ENCODE measurements at places on chromosomes 11 and 22.
A peak's percentile ranks its signal among the peaks of the same experiment; 100 is the strongest.

- no peak for DNase-seq
Measured at GRCh38 chr11:117914991-117915618, 14.1 kb downstream of the TMPRSS13 start.

DNA sequence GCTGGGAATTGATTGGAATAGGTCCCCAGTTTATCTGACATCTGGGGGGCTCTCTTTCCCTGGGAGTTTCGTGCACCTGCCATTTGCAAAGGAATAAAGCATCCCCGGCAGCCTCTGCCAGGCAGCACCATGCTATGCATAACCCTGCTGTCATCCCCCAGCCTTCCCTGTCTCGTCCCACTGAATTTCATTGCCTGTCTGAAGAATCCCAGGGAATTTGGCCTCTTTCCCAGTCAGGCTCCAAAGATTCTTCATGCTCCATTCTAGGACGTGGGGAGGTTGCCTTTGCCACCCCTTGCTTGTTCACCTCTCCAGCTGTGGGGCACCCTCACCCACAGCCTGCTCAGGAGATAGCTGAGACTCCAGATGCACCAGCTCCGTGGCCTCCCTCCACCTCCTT is 195.1 kb upstream of the TBCEL start:
- DNase-seq: no peak

DNA sequence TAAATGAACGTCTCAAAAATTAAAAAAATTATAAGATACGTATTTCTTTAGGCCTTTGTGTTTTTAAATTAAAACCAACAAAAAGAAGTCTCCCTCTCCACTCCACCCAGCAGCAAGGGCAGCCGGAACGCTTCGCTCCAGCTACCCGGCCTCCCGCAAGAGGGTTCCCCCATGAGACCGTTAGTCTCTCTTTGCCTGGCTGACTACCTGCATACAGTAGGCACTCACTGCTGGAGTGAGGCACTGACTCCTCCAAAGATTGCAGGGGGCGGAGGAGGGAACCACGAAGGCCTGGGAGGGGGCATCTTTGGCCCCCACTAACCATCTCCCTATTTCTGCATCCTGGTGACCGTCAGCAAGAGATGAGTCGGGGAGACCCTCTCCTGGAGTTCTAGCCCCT is 10.1 kb downstream of the CBX6 start:
- DNase-seq: no peak

- DNase-seq: no peak
Measured at GRCh38 chr22:35802885-35803284, 85.2 kb downstream of the APOL5 start.

- DNase-seq: no peak
Measured at GRCh38 chr11:16338393-16338792, 18.0 kb downstream of the SOX6 start.

DNA sequence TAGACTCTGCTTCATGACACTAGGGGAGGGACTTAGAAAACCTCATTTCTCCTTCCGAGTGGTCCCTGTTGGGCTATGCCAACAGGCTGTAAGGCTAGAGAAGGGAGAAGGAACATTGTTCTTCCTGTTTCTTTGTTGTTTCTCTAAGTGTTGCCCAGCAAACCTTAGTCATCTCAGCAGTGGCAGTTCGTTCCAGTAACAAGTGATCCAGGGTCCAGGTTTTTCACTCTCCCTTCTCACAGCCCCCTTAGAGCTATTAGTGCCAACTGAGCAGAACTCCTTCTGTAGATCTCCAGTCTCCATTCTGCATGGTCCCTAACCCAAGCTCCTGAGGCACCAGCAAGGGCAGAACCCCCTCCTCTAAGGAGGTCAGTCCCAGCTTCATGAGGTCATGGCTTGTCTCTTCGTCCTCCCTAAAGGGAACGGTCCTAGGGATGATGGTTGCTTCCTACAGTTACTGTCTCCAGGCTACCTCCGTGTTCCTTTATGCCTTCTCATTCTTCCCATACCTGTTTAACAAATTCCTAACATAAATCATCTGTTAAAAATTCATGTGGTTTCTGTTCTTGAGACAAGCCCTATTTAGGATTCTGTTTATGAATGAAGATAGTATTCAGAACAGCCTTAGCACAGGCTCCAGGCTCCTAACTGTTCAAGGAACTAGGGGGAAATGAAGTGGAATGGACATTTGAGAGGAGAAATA is 168.6 kb upstream of the UBASH3B start:
- DNase-seq: no peak

GRCh38 chr11:48104568-48104924 is 112.1 kb upstream of the OR4B1 start:
- DNase-seq: no peak

DNA sequence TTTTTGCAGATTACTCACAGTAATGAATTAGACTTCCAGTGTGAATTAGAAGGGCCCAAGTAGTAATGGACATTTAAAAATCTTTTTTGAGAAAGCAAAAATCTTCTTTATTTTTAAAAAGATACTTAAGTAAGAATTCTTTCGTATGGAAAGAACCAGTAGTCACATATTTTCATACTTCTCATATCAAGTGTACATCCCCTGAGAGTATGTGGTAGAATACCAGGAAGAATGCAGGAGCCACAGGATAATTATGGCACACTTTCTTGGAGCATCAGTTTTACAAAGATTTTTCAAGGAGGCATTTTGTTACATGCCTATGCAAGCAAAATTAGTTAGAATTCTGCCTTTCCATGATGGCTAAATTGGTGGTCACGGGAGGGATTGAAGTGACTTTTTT is 28.1 kb downstream of the POLD3 start:
- DNase-seq: no peak

DNA sequence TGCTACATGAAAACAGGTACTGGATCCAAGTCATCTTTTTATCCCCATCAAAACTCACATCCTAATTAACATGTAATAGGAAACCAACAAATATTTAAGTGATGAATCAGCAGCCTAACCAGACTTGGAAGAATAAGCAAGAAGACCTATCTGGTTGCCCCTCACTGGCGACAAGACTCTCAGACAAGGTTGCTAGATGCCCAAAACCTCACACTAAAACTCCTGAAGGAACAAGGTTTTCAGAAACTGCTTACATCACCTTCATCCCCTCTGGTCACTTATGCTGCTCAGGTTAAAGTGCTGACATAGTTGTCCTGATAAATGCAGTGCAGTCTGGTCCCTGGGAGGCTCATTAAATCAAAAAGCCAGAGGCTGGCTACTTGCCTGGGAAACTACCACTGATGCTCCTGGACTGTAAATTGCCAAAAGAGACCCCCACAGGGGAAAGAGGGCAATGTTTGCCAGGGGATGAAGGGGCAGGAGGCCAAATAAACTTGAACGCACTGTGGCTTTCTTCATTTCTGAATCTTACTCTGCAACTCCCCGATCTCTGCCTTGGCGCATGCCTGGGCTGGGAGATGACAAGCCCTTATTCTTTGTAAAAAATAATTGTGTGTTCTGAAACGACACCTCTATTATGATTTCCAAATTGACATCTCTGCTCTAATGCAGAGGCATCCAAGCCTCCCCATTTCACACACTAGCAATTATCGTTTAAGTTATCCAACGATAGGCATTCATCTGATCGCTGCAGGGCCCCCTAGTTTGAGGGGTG is 72.7 kb downstream of the AMBRA1 start:
- peak; percentile 55 for DNase-seq

DNA sequence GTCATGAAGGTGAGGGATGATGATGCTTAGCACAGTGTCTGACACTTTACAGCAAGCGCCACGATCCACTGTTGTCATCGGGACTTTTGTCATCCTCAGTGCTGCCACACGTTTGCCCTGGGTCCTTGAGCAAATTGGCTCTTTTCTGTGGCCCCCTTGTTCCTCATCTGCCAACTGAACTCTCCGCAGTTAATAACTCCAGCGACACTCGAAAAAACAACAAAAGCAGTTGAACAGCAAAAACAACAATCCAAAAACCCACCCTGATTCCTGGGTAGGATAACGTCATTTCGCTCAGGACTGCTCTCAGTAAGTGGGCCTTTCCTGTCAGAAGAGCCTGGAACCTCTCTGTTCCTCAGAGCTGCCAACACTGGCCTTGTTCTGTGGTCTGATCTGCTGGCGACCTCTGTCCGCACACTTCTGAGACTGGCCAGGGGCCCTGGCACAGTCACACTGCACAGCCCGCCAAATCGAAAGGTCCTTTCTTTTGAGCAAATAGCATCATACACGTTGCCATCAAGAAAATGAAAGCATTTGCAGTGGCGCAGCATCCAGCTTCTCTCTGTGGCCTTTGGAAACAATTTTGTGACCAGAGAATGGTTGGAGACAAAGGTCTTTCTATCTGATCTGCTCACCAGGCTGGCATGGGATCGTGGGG is 79.9 kb upstream of the SYT13 start:
- DNase-seq: no peak

- DNase-seq: no peak
Measured at GRCh38 chr11:34719303-34719848, 98.5 kb downstream of the EHF start.

- no peak for DNase-seq
Measured at GRCh38 chr11:119791701-119792151, 62.7 kb upstream of the NECTIN1 start.

- DNase-seq: peak; percentile 34
Measured at GRCh38 chr11:15169815-15170551, 55.3 kb downstream of the INSC start.

DNA sequence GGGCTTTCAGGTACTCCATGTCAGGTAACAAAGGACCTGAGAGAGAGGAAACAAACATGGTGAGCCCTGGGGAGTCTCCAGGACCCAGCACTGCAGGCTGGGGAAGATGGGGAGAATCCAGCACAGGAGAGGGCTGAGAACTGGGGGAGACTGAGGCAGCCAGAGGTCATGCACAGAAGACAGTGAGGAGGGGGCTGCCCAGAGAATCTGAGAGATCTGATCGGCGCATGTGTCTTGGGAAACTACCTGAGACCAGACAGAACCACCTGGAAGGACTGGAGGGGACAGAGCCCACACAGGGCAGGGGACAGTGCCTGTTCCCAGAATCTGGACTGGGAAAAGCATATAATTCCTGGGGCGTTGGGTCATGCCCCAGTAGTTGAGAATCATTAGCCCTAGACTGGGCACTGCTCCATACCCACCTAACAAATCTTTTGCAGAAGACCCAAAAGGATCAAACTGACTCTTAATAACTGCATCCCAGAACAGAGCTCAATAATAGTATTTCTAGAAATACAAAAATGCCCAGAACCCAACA is 20.0 kb upstream of the COMT start:
- no peak for DNase-seq

GRCh38 chr22:44385781-44386180 is 73.0 kb upstream of the SHISAL1 start:
- no peak for DNase-seq

DNA sequence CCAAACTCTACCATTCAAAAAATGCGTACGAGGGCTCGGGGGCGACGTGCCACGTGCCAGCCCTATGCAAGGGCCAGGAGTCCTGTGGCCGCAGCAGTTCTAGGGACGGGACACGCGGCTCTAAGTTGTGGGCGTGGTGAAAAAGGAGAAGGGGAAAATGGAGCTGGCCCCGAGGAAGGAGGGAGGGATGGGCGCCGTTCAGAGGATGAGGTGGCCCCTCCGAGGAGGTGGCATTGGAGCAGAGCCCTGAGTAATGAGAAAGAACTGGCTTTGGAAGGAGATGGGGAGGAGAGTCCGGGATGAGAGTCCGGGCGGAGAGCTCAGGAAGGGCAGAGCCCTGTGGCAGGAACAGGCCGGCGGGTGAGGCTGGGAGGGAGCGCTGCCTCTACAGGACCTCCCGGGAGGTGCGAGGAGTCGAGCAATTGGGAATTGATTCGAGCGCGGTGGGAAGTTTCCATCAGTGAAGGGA is 21.0 kb downstream of the OTUB1 start:
- peak; percentile 25 for DNase-seq

DNA sequence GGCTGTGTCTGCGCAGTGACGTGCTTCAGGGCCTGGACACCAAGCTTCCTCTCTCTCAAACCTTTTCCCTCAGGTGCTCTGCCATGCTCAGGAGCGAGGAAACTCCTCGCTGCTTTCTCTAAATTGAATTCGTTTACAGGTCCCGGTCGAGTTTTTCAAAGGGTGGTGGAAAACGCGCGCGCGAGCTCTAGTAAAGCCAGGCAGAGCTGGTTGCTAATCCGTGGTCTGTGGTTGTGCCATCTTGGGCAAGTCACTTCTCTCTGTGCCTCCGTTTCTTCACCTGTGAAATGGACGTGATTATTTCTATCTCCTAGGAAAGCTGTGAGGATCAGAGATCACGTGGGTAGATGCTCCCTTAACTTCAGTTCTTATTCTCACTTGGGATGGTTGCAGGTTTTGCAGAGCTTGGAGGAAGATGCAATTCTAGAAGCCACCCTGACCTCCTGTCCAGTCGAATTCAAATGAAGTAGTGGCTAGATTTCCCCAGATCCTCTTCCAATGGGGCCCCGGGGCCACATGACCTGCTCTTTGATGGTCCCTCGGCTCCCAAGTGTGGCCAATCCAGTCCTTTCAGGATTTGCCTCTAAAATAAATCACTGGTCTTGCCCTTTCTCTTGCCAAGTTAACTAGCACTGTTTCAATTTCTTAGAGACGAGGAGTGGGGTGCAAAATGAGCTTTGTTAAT is 10.5 kb upstream of the ALX4 start:
- DNase-seq: no peak

DNA sequence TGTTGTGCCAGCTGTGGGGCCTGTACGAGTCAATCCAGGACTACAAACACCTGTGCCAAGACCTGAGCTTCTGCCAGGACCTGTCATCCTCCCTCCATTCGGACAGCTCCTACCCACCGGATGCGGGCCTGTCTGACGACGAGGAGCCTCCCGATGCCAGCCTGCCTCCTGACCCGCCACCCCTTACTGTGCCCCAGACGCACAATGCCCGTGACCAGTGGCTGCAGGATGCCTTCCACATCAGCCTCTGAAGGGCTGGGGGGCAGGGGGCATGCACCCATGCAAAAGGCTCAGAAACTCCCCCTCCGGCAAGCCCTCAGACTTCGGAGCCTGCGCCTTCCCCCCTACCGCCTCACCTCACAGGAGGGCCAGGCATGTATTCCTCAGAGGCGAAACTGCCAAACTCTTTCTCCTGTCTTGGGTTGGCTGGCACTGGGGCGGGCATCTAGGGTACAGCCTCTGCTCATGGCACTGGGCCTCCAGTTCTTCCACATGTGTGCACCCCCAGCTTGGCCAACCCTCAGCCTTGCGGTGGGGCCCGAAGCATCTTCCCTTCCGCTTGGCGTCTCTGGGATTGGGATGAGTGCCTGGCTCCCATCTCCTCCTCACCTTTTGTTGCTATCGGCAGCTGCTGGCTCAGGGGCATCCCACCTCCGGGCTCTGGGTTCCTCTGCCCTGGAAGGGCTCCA is 1.2 kb downstream of the FAM89B start:
- DNase-seq: no peak

All from HCEC 1CT (cell line).